SW480 (cell line): ENCODE measurements at places on chromosomes 2 and 18.

DNA sequence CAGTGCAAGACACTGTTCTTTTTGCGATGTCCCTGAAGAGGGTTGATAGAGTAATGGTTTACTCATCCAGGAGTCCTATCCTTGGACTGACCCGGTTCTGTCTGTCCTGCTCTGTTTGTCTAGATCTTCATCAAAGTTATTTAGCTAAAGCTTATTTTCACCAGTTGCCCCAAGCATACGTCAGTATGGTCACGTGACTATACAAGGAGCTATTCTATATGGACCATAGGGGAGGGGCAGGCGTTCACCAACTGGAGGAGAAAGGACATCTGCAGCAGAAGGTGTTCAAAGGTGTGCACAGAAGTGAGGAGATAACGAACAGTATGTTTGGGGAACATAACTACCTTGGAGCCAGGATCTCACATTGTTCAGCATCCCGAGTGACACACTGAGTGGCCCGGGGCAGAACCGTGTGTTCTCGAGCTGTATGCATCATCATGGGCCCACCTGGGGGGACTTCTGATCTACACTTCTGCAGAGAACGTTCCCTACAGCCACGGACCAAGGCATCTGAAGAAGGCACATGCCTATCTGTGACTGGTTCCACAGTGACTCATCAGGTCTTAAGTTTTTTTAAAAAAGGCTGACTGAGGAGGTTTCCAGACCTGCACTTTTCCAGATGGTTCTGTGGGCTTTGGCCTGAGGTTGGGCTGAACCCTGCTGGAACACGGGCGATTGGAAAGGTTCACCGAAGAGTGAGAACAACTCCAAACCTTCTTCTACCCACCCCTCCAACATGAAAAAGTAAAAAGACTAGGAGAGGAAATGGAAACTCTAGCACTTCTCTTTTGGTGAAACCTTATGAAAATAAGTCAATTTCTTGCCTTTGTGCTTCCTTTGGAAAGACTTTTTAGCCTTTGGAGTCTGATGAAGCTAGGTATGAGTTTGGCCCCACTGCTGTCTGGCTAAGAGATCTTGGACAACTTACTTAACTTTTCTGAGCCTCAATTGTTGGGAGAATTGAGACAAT lies 68.6 kb upstream of the YWHAQ start:
- no peak for DNase-seq

- DNase-seq, result no peak
These were observed 48.8 kb downstream of the MCFD2 start for GRCh38 chr2:46866770-46867246.

- peak; percentile 49 for DNase-seq
These were observed 646 bp downstream of the PHLPP1 start for GRCh38 chr18:62715759-62716615.

GRCh38 chr2:26410764-26411243 lies 9.1 kb downstream of the DRC1 start:
- no peak for DNase-seq

- DNase-seq, result no peak
These were observed 14.7 kb downstream of the SOX11 start for GRCh38 chr2:5706717-5707455.

DNA sequence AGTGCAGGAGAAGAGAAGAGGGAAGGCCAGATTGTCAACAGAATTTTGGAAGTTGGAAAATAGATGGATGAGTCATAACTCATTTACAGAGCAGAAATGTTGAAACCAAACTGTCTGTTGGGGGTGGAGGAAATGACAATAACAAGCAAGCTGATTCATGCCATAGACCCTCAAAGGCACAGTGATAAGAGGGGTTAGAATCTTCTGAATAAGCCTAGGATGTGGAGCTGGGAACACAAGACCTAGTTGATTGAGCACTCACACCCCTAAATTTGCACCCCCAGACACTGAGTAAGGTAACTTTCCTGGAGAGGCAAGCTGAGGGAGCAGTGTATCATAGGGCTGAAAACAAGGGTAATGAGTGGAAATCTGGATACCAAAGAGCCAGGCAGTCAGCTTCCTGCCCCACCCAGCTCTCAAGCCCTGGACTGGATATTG lies 141.4 kb downstream of the SCG2 start:
- peak; percentile 5 for DNase-seq

DNA sequence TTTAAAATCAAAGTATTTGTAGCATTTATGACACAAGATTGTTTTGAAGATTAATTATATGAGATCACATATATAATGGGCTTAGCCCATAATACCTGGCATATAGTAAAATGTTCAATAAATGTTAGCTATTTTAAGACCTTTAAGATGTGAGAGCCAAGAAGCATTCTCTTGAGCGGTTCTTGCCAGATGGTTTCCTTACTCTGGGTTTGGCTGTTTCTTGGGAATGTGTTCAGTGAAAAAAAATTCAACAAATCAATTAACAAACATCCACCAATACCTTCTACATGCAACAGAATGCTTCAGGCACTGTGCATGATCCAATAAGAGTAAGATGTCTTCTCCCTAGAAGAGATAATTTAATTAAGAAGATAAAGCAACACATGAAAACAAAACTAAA lies 230.4 kb downstream of the CMPK2 start:
- DNase-seq, result no peak

DNA sequence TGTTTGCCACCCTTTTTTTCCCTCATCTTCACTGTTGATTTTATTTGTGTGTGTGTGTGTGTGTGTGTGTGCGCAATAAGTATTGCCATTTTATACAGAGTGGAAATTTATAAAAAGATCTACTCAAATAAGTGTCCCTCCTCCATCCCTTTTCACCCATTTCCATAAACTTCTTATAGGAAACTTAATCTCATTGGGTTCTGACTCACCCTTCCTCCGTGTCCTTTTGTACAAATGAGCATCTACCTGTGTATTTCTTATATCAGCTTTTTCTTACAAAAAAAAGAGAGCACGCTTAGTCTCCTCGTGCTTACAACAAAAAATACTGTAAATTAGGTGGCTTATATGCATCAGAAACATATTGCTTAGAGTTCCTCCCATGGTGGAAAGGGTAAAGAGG lies 711.2 kb upstream of the CDH7 start:
- DNase-seq, result no peak

DNA sequence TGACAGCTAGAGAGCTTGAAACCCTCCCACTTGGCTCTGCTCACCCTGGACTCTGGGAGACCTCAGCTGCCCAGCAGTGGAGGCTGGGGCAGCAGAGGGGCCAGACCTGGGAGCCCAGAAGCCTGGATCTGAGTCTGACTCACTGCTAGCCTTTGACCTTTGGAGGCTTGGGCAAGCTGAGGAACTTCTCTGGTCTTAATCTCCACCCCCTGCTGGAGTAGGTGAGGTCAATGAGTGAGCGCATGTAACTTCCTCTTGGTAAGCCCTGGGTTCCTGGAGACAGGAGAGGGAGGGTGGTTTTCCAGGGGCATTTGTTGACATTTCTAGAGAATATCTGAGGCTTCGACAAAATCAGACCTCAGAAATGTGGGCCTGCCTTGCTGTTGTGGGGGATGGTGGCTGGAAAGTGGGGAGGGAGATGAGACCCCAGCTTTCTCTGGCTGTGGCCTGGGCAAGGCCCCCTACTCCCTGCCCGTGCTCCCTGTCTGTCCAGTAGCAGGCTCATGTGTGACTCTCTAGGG lies 73.0 kb upstream of the YWHAQ start:
- peak; percentile 69 for DNase-seq

DNA sequence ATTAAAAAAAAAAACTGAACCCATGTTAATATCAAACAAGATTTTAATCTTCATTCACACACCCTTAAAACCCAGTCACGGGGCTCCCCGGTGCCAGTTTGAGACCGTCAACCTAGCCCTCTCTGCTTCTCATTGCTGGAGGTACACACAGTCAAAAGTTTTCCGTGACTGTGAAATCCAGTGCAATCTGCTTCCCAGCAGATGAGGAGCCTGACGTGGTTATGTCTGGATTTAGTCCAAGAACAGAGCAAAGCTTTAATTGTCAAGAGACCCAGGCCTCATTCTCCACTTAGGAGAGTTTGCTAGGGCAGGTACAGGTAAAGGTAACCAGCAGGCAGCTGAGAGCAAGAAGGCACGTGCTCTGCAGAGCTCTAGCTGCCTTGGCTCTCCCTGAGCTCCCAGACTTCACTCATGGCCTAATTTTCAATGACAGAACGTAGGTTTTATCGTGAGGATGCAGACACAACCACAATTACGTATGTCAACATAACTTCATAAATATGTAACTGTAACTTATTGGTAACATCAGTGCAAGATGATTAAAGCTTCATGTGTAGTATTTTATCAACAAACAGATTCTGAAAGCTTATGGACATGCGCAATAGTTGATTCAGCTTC lies 56.3 kb downstream of the SLC16A14 start:
- DNase-seq, result no peak
